ENCODE measurements at places on chromosomes 1 and 21.

- DNase-seq: no peak
These were observed 74.5 kb upstream of the B3GALT2 start for GRCh38 chr1:193260896-193261295.

GRCh38 chr1:86152887-86153286, 3.7 kb downstream of the COL24A1 start:
- DNase-seq: no peak

- DNase-seq: no peak
These were observed 536.6 kb downstream of the RWDD3 start for GRCh38 chr1:95770581-95770980.

GRCh38 chr1:117541003-117541402, 64.8 kb upstream of the TENT5C start:
- no peak for DNase-seq

GRCh38 chr1:192527950-192528349, 47.6 kb upstream of the RGS1 start:
- DNase-seq: no peak

DNA sequence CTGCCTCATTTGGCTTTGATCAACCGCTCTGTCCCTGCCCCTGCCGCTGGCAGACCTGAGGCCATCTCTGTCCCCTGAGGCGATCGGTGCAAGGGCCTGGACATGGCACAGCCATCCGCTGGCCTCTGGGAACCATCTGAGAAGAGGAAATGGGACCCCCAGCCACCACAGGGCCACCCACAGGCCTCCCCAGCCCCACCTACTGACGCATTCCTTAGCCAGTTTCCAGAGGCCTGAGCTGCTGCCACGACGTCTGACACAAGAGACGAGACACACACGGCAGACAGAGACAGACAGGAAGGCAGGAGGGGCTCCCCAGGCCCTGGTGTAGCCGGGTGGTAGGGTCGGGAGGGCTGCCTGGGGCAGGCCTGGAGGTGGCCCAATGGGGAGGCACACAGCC, 37.3 kb upstream of the EDN2 start:
- DNase-seq: no peak

DNA sequence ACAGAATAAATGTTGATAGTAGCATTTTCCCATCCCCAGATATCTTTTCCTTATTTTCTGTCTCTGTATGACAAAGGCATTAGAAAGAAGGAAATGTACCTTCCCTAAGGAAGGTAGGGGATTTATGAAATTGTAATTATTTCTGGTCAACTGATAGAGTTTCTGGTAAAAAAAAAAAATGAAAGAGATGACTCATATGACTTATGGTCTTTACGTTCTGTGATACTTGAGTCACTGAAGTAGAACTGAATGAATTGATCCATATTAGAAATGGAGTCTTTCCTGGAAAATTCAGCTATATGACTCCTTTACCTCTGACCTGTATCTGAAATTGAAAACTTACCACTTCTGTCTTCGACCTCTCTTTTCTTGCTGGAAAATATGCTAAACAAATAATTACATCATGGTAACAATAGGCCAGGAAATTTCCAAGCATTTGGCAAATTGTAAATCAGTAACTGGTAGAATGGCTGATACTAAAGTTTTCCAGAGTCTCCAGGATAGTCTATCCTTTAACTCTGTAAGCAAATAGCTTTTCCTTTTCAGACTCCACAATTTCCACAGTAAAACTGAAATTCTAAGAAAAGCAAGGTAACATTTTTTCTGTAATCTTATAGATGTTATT, 364.3 kb upstream of the PTBP2 start:
- no peak for DNase-seq

- peak; percentile 44 for DNase-seq
These were observed at the start of gene OLFM3 for GRCh38 chr1:101996825-101997465. Gene OLFM3, minus strand, starts transcription at chr1:101996926.

DNA sequence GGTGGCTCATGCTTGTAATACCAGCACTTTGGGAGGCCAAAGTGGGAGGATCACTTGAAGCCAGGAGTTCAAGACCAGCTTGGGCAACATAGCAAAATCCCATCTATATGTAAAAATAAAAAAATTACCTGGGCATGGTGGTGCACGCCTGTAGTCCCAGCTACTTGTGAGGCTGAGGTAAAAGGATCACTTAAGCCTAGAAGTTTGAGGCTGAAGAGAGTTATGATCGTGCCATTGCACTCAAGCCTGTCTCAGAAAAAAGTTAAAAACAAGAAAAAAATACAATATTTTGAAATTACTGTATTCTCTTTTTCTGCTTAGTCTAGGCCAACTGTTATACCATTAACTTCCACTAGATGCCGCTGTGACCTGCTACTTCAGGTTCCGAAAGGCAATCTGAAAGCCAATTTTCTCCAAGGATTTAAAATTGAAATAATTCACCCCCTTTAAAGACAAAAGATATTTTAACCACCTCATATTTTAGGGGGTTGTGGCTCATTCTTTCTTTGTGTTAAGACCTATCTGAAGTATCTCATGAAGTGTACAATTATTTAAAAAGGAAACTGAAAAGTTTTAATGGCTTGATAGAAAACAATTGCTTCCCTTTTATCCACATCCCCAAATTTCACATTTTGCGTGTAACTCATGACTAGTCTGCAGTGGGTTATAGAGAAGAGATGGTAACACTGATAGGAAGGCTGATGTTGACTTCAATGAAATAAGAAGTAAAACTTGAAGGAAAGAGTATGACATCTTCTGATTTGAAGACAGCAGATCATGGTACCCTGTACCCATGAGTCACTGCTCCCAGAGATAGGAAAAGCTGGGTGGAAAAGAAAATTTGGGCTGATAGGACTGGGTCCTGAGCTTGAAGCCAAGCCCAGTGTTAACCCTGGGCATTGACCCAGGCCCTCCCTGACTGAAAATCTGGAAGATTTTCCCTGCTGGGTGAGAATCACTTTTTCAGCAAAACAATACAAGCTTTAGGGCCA, 24.4 kb upstream of the CLDN14 start:
- peak; percentile 40 for DNase-seq

Data from NCI-H510A treated with DMSO at 0.1 percent for 48 hours (cell line).